Karpas-422 (cell line): ENCODE measurements at places on chromosomes 2 and 18. TPM values are rescaled to one million over a fixed set of nuclear protein-coding genes. Genes with fewer than 3 reads are reported as not detected.

DNA sequence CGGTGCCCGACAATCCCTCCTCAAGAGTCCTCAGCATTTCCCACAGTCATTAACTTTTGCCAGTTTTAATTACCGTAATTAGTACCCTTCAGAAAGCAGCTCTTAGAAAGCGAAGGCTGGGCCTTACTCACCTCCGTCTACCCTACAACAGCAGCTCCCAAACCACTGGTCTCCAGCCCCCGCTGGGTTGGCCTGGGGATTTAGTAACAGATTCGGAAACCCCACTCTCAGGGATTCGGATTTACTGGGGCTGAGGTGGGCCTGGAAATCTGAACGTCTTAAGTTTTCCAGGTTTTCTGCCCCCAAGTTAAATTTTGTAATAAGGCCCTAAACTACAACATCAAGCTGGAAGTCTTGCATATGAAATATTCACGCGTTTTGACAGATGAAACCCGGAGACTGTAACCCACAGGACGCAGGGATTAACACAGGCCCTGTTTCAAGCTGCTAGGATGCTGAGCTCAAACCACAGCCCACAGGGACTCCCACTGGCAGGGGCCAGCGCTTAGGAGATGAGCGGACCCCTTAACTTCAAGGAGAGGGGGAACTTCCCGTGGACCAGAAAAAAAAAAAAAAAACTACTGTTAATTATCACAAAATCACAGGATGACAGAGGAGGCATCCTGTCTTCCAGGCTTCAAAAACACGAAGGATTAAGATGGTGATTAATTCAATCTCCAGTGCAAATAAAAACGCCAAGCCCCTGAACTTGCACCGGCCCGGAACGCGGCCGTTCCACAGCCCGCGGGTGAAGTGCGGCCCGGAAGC is 985 bp downstream of the ILKAP start:
- H3K4me1 ChIP-seq, result peaks cover 28% of the 10 kb centered on the region
- H3K27ac ChIP-seq, result peak overlapping the region; percentile 63
- peak; percentile 65 for DNase-seq
- H3K27me3 ChIP-seq, result no peaks in the 10 kb centered on the region
- H3K36me3 ChIP-seq, result no peaks in the 10 kb centered on the region

- no peaks in the 10 kb centered on the region for H3K36me3 ChIP-seq
- H3K4me3 ChIP-seq, result no peak overlapping the region
- DNase-seq, result peak; percentile 53
- H3K4me1 ChIP-seq, result peaks cover under 1% of the 10 kb centered on the region
- no peaks in the 10 kb centered on the region for H3K27me3 ChIP-seq
These were observed 142.2 kb downstream of the SATB2 start for GRCh38 chr2:199315299-199316179.

GRCh38 chr2:199160081-199160480 is 297.7 kb downstream of the SATB2 start:
- no peak overlapping the region for H3K4me3 ChIP-seq
- no peaks in the 10 kb centered on the region for H3K36me3 ChIP-seq
- no peak for DNase-seq
- H3K4me1 ChIP-seq, result peaks cover 13% of the 10 kb centered on the region
- no peaks in the 10 kb centered on the region for H3K27me3 ChIP-seq

GRCh38 chr2:57444752-57445430 is 601.7 kb upstream of the VRK2 start:
- H3K27me3 ChIP-seq, result no peaks in the 10 kb centered on the region
- H3K4me3 ChIP-seq, result no peak overlapping the region
- H3K27ac ChIP-seq, result no peak overlapping the region
- no peaks in the 10 kb centered on the region for H3K4me1 ChIP-seq
- H3K36me3 ChIP-seq, result no peaks in the 10 kb centered on the region

DNA sequence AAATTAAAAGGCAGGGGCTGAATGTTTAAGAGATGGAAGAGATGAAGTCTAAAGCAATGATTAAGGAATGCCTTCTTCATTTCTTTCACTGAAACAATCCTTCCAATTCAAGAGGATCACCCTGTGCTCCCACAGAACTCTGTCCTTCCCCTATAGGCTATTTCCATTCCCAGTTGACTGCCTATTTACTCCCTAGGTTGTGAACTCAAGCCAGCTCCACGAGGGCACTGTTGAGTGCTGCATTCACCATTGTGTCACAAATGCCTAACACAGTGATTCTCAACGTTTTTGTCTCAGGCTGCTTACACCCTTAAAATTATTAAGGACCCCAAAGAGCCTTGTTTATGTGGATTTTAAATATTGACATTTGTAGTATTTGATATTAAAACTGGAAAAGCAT is 112.4 kb downstream of the AOX1 start:
- H3K36me3 ChIP-seq, result no peaks in the 10 kb centered on the region
- 0 out of 2 replicates have a peak, but pooled peaks cover 2% of the 10 kb centered on the region for H3K27me3 ChIP-seq
- H3K27ac ChIP-seq, result no peak overlapping the region
- H3K4me1 ChIP-seq, result peaks cover 7% of the 10 kb centered on the region; the same call in 1 of the 2 replicates
- H3K4me3 ChIP-seq, result no peak overlapping the region

GRCh38 chr18:69770238-69770637 is 177.4 kb downstream of the CD226 start:
- H3K36me3 ChIP-seq, result no peaks in the 10 kb centered on the region
- H3K4me1 ChIP-seq, result no peaks in the 10 kb centered on the region
- no peak for DNase-seq
- H3K27me3 ChIP-seq, result no peaks in the 10 kb centered on the region; the same call in 1 of the 2 replicates

DNA sequence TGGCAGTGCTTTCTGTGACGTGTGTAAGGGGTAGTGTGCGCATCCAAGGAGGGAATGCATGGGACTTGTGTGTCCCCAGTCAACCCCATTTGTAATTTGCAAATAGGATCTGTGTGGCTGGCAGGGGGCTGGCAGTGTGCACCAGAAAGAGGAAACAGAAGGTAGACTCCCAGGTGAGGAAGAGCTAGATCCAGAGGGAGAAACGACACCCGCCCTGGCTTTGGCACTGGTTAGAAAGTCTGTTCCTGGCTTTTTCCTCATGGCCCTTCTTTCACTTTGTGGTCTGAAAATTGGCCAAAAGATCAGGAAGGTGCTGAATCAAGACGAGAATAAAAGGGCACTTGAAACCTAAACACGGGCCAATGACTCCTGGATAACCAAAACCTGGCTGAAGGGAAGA is 33.3 kb downstream of the PRKCE start:
- H3K27me3 ChIP-seq, result no peaks in the 10 kb centered on the region
- H3K4me1 ChIP-seq, result peaks cover 100% of the 10 kb centered on the region
- no peak for DNase-seq
- no peak overlapping the region for H3K4me3 ChIP-seq
- no peaks in the 10 kb centered on the region for H3K36me3 ChIP-seq

GRCh38 chr2:157684940-157685466 is 56.3 kb upstream of the ACVR1C start:
- H3K27me3 ChIP-seq, result no peaks in the 10 kb centered on the region
- H3K4me1 ChIP-seq, result no peaks in the 10 kb centered on the region
- no peak overlapping the region for H3K4me3 ChIP-seq
- H3K27ac ChIP-seq, result no peak overlapping the region
- DNase-seq, result no peak

DNA sequence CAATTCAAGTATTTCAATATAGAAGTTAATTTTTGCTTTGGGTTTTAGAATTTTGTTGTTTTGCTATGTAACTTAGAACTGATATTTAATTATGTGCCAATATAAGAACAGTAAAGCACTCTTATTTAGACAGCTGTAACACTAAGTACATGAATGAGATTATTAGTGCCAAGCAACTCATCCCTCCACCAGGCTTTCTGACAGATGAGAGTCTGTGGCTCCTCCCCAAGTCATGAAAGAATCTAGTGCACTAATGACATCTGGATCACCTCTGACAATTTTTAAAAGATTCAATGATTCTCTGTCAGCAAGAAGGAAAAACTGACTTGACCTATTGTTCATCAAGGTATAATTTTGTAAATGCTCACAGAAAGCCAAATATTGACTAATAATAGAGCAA is 67.8 kb downstream of the TMEFF2 start:
- no peaks in the 10 kb centered on the region for H3K4me1 ChIP-seq
- no peaks in the 10 kb centered on the region for H3K36me3 ChIP-seq
- H3K4me3 ChIP-seq, result no peak overlapping the region
- no peaks in the 10 kb centered on the region for H3K27me3 ChIP-seq

GRCh38 chr2:95552911-95553310 is 38.9 kb upstream of the TRIM43 start:
- H3K27me3 ChIP-seq, result no peaks in the 10 kb centered on the region
- H3K4me1 ChIP-seq, result no peaks in the 10 kb centered on the region
- no peak for DNase-seq
- no peaks in the 10 kb centered on the region for H3K36me3 ChIP-seq
- no peak overlapping the region for H3K4me3 ChIP-seq

- DNase-seq, result no peak
- no peaks in the 10 kb centered on the region for H3K27me3 ChIP-seq
- H3K4me3 ChIP-seq, result no peak overlapping the region
- H3K27ac ChIP-seq, result no peak overlapping the region
These were observed 338.3 kb downstream of the DYSF start for GRCh38 chr2:71791501-71792135.

GRCh38 chr2:38911191-38911590 is 21.5 kb downstream of the ARHGEF33 start:
- H3K4me3 ChIP-seq, result no peak overlapping the region
- no peak for DNase-seq
- no peaks in the 10 kb centered on the region for H3K36me3 ChIP-seq
- no peak overlapping the region for H3K27ac ChIP-seq
- H3K4me1 ChIP-seq, result no peaks in the 10 kb centered on the region

GRCh38 chr2:1546023-1546591 is 132.8 kb downstream of the TPO start:
- no peaks in the 10 kb centered on the region for H3K27me3 ChIP-seq
- H3K36me3 ChIP-seq, result no peaks in the 10 kb centered on the region
- no peak overlapping the region for H3K27ac ChIP-seq
- no peaks in the 10 kb centered on the region for H3K4me1 ChIP-seq
- peak; percentile 69 for DNase-seq

DNA sequence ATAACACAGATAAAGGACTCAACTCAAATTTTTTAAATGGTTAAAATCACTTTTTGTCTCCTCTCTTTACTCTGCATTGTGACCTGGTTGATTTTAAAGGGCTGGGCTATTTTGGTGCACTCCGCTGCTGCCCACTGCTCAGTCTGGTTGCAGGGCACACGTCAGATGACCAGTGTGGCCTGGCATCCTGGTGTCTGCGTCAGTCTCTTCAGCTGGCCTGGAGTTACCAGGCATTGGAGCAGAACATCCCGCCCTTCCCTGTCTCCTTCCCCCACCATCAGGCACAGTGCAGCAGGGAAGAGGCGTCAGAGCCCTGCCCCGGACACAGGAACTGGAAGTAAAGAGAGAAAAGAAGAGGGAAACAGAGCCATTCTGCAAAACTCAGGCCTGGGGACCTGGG is 8.9 kb downstream of the C1QL2 start:
- H3K4me1 ChIP-seq, result no peaks in the 10 kb centered on the region
- H3K27me3 ChIP-seq, result no peaks in the 10 kb centered on the region
- no peak for DNase-seq
- no peak overlapping the region for H3K4me3 ChIP-seq
- no peak overlapping the region for H3K27ac ChIP-seq

GRCh38 chr2:58650781-58651180 is 409.7 kb upstream of the FANCL start:
- no peaks in the 10 kb centered on the region for H3K4me1 ChIP-seq
- DNase-seq, result no peak
- H3K4me3 ChIP-seq, result no peak overlapping the region
- no peak overlapping the region for H3K27ac ChIP-seq
- H3K27me3 ChIP-seq, result no peaks in the 10 kb centered on the region

Gene GPR39
- total RNA-seq, result 0.34 TPM in 1 of 2 replicates, not detected in the other

Gene LRATD1
- not detected in 2 replicates for total RNA-seq

Gene OTOS
- total RNA-seq, result not detected in 2 replicates
